ENCODE measurements at places on chromosomes 12 and 14. TPM values are rescaled to one million over a fixed set of nuclear protein-coding genes. Genes with fewer than 3 reads are reported as not detected.

Gene HOXC13
- 0.25 TPM for polyA plus RNA-seq

Gene SPIC
- not detected for polyA plus RNA-seq

Gene SLC4A8
- polyA plus RNA-seq, result 52.7 TPM

Gene CLEC6A
- not detected for polyA plus RNA-seq

Gene TAS2R13
- polyA plus RNA-seq, result not detected

Gene GPX2
- 1.9 TPM for polyA plus RNA-seq

Gene ATF7IP
- 71.0 TPM for polyA plus RNA-seq

Gene RPL10L
- polyA plus RNA-seq, result 182 TPM

GRCh38 chr12:3988519-3989217 is 115.5 kb upstream of the PARP11 start:
- H3K27ac ChIP-seq, result no peak overlapping the region
- no peaks in the 10 kb centered on the region for H3K36me3 ChIP-seq
- no peak overlapping the region for H3K4me3 ChIP-seq
- no peaks in the 10 kb centered on the region for H3K4me1 ChIP-seq

DNA sequence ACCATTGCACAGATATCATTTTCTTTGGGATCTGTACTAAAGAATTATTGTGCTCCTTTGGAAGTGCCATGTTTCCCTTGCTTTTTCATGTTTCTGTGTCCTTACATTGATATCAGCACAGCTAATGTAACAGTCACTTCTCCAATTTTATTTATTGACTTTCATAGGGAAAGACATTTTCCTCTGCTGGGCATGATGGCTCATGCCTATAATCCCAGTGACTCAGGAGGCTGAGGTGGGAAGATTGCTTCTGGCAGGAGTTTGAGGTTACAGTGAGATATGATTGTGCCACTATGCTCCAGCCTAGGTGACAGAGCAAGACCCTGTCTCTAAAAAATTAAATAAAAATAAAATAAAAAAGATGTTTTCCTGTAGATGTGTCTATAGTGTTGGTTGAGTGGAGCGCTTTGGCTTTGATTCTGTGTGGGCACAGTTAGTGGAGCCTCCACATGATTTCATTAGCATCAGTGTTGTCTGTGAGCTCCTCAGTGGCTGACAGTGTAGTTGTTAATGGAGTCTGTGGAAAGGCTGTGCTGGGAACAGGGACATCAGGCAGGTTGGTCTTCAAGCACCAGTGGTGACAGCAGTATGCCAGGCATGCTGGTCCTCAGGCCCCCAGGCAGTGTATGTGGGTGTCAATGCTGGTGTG is 7.4 kb downstream of the OAS2 start:
- no peak for DNase-seq
- no peak overlapping the region for H3K4me3 ChIP-seq
- H3K27ac ChIP-seq, result no peak overlapping the region

- no peak overlapping the region for H3K4me3 ChIP-seq
- peaks cover 18% of the 10 kb centered on the region for H3K4me1 ChIP-seq
- no peak for DNase-seq
- H3K27ac ChIP-seq, result no peak overlapping the region
- H3K36me3 ChIP-seq, result no peaks in the 10 kb centered on the region
Observed at GRCh38 chr14:94040247-94040646, 14.1 kb downstream of the OTUB2 start.

DNA sequence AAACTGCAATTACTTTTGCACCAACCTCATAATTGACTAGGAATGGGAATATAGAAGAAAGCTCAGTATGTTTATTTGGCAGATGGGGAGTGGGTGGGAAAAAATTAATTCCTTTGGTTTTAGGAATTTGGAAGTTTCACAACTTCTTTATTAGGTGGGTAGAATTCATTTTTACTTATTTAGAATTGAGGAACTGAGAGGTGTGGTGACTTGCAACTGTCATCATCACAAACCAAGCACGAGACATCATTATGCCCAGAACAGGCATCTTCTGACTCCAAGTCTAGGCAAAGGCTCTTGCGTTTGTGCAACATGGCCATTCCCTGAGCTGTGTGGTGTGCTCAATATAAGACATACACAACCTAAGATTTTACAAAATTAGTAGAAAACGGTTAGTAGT is 380.0 kb downstream of the ATP23 start:
- H3K4me1 ChIP-seq, result no peaks in the 10 kb centered on the region
- H3K27me3 ChIP-seq, result no peaks in the 10 kb centered on the region
- H3K4me3 ChIP-seq, result no peak overlapping the region
- DNase-seq, result no peak

GRCh38 chr12:32611986-32612385 is 67.1 kb upstream of the DNM1L start:
- no peak for DNase-seq
- no peaks in the 10 kb centered on the region for H3K4me1 ChIP-seq
- H3K27ac ChIP-seq, result no peak overlapping the region
- H3K4me3 ChIP-seq, result no peak overlapping the region

DNA sequence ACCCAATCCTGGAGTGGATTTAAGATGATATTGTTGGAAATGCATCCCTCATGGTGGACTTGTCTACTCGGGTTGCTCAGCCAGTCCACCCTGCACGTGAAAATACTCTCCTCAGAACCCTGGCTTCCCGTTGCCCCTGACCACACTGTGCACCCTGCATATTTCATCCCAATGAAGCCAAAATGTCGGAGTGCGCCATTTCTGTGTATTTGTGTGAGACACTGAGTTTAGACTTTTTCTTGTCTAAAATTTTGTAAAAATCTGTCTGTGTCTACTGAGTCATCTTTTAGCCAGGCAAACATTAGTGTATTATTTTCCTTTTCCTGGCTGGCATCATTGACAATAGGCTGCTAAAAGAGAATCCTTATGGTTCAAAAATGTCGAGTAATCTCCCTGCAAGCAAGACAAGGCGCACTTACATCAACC is 485 bp upstream of the PNMA1 start:
- peak; percentile 40 for DNase-seq
- peak overlapping the region; percentile 85 for H3K4me3 ChIP-seq
- peak overlapping the region; percentile 98 for H3K27ac ChIP-seq
- H3K36me3 ChIP-seq, result no peaks in the 10 kb centered on the region
- H3K4me1 ChIP-seq, result peaks cover 16% of the 10 kb centered on the region
- no peaks in the 10 kb centered on the region for H3K27me3 ChIP-seq

GRCh38 chr14:74658535-74659131 is 46.6 kb upstream of the LTBP2 start:
- no peaks in the 10 kb centered on the region for H3K27me3 ChIP-seq
- no peak for DNase-seq
- H3K36me3 ChIP-seq, result no peaks in the 10 kb centered on the region
- no peak overlapping the region for H3K4me3 ChIP-seq
- no peak overlapping the region for H3K27ac ChIP-seq

DNA sequence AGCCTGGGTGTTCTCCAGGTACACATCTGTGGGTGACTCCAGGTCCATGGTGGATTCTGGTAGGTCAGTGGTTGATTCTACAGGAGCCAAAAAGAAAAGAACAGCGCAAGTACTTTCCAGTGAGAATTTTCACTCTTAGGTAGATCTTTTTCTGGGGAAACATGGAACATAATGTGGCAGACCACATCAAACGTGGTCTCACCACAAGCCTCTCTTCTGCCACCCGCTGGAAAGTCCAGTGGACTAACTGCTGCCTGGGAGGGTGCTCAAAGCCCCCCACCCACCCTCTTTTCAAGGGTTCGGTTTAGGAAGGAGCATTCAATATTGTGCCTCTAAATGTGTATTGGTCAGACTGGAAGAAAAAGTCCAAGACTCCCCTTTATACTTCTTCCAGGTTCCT is 36.1 kb upstream of the PRB2 start:
- H3K27ac ChIP-seq, result no peak overlapping the region
- no peaks in the 10 kb centered on the region for H3K36me3 ChIP-seq
- H3K27me3 ChIP-seq, result no peaks in the 10 kb centered on the region

GRCh38 chr14:96380735-96381134 is 11.2 kb upstream of the AK7 start:
- no peak overlapping the region for H3K27ac ChIP-seq
- H3K4me1 ChIP-seq, result no peaks in the 10 kb centered on the region
- no peaks in the 10 kb centered on the region for H3K27me3 ChIP-seq
- no peak overlapping the region for H3K4me3 ChIP-seq
- DNase-seq, result no peak

- H3K27me3 ChIP-seq, result no peaks in the 10 kb centered on the region
- H3K27ac ChIP-seq, result peak overlapping the region; percentile 50
- H3K4me1 ChIP-seq, result peaks cover 61% of the 10 kb centered on the region
- no peaks in the 10 kb centered on the region for H3K36me3 ChIP-seq
- no peak overlapping the region for H3K4me3 ChIP-seq
Observed at GRCh38 chr14:70018713-70019211, 139.5 kb downstream of the SMOC1 start.

GRCh38 chr12:28937196-28937595 is 211.9 kb upstream of the FAR2 start:
- no peaks in the 10 kb centered on the region for H3K27me3 ChIP-seq
- H3K4me3 ChIP-seq, result no peak overlapping the region
- no peak for DNase-seq
- H3K4me1 ChIP-seq, result no peaks in the 10 kb centered on the region
- H3K27ac ChIP-seq, result no peak overlapping the region

DNA sequence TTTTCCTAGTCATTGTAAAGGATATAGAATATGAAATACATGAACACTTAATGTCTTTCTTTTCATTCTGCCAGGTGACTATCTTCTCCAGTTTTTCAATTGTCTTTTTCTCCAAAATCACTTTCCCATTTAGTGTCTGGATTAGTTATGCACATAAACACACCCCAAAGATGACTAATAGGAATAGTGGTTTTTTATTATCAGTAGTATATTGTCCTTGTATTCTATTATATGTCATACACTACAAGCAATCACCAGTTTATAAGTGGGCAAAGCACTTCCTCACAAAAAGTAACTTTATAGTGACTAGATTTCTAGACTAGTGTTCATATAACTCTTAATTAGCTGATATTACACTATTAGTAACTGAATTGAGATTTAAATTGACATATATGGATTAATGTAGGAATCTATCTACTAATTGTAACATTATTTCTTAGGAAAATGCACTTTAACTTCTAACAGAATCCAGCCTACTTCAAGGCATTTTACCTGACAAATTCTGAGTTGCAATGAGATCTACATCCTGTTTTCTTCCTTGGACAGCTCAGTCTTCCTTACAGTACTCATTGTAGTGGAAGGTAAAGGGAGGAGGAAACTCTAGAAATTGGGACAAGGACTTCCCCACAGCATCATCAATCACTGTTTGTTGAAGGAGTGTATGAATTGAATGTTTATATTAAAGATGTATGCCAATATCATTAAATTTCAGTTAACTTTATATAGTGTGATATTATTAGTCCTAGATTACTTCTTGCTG is 186.1 kb upstream of the GARIN2 start:
- H3K4me1 ChIP-seq, result no peaks in the 10 kb centered on the region
- no peak overlapping the region for H3K27ac ChIP-seq
- H3K4me3 ChIP-seq, result no peak overlapping the region

GRCh38 chr12:129873833-129874208 is 30.0 kb downstream of the TMEM132D start:
- no peaks in the 10 kb centered on the region for H3K4me1 ChIP-seq
- H3K36me3 ChIP-seq, result no peaks in the 10 kb centered on the region
- no peak for DNase-seq

GRCh38 chr14:92459950-92460421 is 53.6 kb upstream of the RIN3 start:
- H3K27ac ChIP-seq, result no peak overlapping the region
- H3K36me3 ChIP-seq, result no peaks in the 10 kb centered on the region
- H3K4me3 ChIP-seq, result no peak overlapping the region
- DNase-seq, result peak; percentile 9

- peak; percentile 77 for DNase-seq
- H3K4me3 ChIP-seq, result peak overlapping the region; percentile 5
- H3K36me3 ChIP-seq, result no peaks in the 10 kb centered on the region
- H3K4me1 ChIP-seq, result peaks cover 16% of the 10 kb centered on the region
- peak overlapping the region; percentile 65 for H3K27ac ChIP-seq
Observed at GRCh38 chr14:87888136-87888999, 104.6 kb downstream of the GALC start.

GRCh38 chr12:11746024-11746771 is 96.7 kb downstream of the ETV6 start:
- H3K36me3 ChIP-seq, result no peaks in the 10 kb centered on the region
- no peak for DNase-seq
- H3K27me3 ChIP-seq, result no peaks in the 10 kb centered on the region
- H3K27ac ChIP-seq, result no peak overlapping the region

- H3K27ac ChIP-seq, result no peak overlapping the region
- DNase-seq, result no peak
- no peak overlapping the region for H3K4me3 ChIP-seq
Observed at GRCh38 chr12:117486840-117487659, 125.6 kb upstream of the NOS1 start.

DNA sequence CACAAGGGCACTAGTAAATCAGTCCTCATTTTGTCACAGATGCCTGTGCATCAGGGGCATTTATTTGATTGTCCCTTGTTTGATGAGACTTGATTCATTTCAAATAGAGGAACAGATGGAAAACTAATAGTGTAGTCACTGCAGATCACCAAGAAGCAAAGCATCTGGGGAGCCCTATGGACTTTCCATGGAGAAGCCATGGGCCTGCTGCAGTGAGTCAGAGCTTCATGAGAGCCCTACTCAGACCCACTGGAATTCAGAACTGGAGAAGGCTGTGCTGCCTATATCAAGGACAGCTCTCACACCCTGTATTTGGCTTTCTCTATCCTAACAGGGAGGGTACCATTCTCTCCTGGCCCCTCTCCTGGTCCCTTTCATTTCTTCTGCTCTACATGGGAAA is 126.2 kb downstream of the GRIP1 start:
- H3K27ac ChIP-seq, result no peak overlapping the region
- no peak for DNase-seq
- H3K27me3 ChIP-seq, result no peaks in the 10 kb centered on the region
- H3K4me3 ChIP-seq, result no peak overlapping the region
- H3K4me1 ChIP-seq, result no peaks in the 10 kb centered on the region
- no peaks in the 10 kb centered on the region for H3K36me3 ChIP-seq

GRCh38 chr14:66539034-66539433 is 31.1 kb downstream of the GPHN start:
- no peak overlapping the region for H3K4me3 ChIP-seq
- DNase-seq, result no peak
- H3K36me3 ChIP-seq, result no peaks in the 10 kb centered on the region
- H3K27ac ChIP-seq, result no peak overlapping the region

DNA sequence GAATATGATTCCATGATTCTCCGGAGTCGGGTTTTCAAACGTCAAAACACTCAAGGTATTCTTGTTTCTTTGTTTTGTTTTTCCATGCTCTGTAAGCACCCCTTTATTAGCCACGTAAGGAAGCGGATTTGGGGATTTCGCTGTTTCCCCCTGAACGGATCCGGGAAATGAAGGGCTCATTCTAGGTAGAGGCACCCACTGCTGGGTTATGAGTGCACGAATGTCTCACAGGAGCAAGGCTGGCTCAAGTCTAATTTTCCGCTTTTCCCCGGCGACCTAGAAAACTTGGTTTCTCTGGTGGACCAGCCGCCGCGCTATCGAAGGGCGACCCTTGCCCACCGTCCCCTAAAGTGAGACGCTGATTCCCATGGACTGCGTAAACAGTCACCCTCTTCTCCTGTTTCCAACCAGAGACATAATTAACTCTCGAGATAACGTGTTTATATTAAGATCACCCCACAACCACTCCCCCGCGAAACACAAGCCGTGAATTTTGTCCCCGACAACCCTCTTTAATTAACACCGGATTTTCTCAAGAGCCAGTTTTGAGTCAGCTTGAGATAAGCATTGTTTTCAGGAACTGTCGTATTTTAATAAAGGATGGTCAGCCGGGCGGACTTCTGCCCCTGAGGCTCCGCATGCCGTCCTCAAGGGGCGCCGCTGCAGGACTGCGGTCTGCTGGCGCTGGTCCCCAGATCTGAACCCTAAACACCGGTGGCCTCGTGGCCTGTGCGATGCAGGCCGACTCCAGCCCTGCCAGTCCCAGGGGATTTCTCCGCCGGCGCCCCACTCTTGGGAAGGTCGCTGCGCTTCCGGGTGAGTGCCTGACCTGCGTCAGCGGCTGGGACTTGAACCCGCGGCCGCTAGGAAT is 515 bp upstream of the ABCC9 start:
- H3K4me3 ChIP-seq, result peak overlapping the region; percentile 45
- H3K27me3 ChIP-seq, result no peaks in the 10 kb centered on the region
- H3K27ac ChIP-seq, result peak overlapping the region; percentile 71
- DNase-seq, result peak; percentile 15
- H3K4me1 ChIP-seq, result no peaks in the 10 kb centered on the region
- no peaks in the 10 kb centered on the region for H3K36me3 ChIP-seq
